SK-MEL-5 (cell line): ENCODE measurements at places on chromosomes 7 and 10. TPM values are rescaled to one million over a fixed set of nuclear protein-coding genes. Genes with fewer than 3 reads are reported as not detected.

DNA sequence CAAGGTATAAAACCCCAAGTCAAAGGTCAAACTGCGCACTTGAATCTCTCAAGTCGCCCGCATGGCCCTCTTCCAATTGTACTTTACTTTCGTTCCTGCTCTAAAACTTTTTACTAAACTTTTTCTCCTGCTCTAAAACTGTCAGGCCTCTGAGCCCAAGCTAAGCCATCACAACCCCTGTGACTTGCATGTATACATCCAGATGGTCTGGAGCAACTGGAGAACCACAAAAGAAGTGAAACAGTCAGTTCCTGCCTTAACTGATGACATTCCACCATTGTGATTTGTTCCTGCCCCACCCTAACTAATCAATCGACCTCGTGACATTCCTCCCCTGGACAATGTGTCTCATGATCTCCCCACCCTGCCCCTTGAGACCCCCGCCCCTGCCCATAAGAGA, 35.6 kb upstream of the PIK3CG start:
- no peak for DNase-seq

- DNase-seq = no peak
Measured at GRCh38 chr7:494259-494687, 25.4 kb downstream of the PDGFA start.

DNA sequence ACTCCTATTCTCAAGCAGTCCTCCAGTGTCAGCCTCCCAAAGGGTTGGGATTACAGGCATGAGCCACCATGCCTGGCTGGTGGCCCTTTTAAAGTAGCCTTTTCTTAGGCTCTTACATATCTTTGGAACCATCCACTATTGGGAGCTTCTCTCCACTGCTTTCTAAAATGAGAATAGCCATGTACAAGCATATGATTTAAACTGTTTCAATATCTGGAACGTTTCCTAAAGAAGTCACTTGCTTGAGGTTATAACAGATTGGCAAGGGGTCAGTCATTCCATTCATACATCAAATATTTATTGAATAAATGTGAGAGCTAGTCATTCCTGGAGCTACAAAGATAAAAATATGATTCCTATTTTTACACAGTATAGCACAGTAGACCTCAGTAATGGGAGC, 97.4 kb upstream of the LRGUK start:
- DNase-seq = no peak

Gene DENND2A
- 0.16 TPM in 1 of 2 replicates, not detected in the other for total RNA-seq
